PC-9 (cell line): ENCODE measurements at places on chromosomes 2 and 18. TPM values are rescaled to one million over a fixed set of nuclear protein-coding genes. Genes with fewer than 3 reads are reported as not detected.
A peak's percentile ranks its signal among the peaks of the same experiment; 100 is the strongest.

DNA sequence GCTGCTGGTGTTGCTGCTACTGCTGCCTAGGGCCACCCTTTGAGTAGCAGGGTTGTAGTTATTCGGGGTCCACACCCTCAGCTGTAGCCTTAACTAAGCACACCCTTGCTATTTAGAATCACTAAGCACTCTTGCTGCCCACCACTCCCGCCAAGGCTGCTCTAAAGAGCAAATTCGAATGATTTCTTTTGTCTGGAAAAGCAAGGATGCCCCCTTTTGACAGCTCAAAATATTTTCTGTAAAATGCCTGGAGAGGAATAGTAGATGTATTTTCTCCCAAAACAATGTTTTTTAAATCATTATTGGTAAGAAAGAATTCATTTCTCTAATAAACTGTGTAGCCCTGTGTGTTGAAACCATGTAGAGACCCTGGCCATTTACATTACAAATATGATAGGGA lies 80.8 kb upstream of the PAPOLG start:
- no peak for DNase-seq
- no peaks in the 10 kb centered on the region for H3K36me3 ChIP-seq
- H3K4me1 ChIP-seq = no peaks in the 10 kb centered on the region
- H3K4me3 ChIP-seq = no peak overlapping the region
- H3K27me3 ChIP-seq = peaks cover 56% of the 10 kb centered on the region

DNA sequence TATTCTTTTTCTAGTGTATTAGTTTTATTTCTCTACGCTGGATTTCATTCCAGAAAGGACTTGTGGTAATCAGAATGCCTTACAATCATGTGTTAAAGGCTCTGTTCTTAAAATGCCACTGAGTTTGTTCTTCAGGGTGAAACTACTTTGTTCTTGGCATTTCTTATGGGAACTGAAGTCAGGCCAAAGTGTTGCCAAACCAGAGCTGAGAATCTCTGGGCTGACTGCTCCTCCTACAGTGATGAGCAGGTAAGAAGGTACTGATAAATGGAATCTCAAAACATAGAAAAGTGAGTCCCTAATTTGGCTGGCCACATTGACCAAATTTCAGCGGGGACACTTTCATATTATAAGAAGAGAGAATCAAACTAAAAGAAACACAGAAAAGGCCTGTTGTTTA lies 55.1 kb upstream of the ZNF397 start:
- DNase-seq = no peak
- no peaks in the 10 kb centered on the region for H3K4me1 ChIP-seq
- H3K36me3 ChIP-seq = no peaks in the 10 kb centered on the region

SNTG2 gene
- total RNA-seq = not detected in 2 replicates

- no peak overlapping the region for H3K4me3 ChIP-seq
- no peaks in the 10 kb centered on the region for H3K36me3 ChIP-seq
- DNase-seq = no peak
- H3K27ac ChIP-seq = no peak overlapping the region
- no peaks in the 10 kb centered on the region for H3K27me3 ChIP-seq
Measured at GRCh38 chr2:206918263-206918662, 21.1 kb upstream of the CPO start.

DNA sequence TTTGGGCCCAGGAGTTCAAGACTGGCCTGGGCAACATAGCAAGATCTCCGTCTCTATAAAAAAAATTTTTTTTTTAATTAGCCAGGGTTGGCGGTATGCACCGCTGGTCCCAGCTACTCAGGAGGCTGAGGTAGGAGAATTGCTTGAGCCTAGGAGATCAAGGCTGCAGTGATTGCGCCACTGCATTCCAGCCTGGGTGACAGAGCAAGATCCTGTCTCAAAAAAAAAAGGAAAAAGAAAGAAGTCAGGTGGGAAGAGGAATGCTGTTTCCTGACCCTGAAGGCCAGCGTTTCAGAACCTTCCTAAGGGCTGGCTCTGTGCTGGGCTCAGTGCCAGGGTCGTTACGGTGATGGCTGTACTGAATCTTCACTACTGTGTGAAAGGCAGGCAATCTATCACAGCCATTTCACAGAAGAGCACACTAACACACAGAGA lies 35.0 kb upstream of the AGAP1 start:
- no peaks in the 10 kb centered on the region for H3K27me3 ChIP-seq
- peaks cover 22% of the 10 kb centered on the region for H3K4me1 ChIP-seq
- peak; percentile 93 for DNase-seq
- no peaks in the 10 kb centered on the region for H3K36me3 ChIP-seq
- peak overlapping the region; percentile 43 for H3K27ac ChIP-seq
- no peak overlapping the region for H3K4me3 ChIP-seq

DNA sequence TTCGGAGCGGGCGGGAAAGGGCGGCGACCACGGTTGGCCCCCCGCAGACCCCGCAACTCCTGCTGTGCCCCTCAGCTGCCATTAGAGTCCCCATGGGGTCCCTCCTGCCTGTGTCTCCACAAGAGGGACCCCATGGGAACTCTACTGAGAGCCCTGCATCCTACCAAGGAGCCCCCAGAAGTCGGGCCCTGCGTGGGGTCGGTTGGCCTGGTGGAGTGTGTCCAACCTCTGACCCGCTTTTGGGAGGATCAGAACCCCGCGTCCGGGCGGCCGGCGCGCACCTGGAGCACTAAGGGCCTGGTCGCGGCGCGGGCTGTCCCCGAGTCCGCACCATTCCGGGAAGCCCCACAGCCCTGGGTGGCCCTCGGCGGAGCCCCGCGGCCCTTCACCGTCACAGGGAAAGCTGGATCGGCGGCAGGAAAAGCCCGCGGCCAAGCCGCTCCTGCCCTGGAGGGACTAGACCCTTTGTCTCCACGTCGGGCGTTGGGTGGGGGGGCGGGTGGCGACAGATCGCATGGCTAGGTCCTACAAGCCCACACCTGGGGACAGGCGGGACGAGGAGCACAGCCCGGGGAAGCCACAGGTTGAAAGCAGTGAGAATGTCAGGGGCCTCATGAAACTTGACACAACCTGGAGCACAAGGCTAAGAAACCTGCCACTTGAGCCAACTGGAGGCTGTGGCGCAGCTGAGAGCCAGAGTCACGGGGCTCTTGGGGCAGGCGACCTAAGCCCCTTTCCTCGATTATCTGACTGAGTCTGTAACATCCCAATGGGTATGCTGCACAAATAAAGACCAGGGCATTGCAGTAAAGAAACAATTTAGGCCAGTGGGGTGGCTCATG lies 11.2 kb upstream of the CXXC1 start:
- peaks cover 13% of the 10 kb centered on the region for H3K4me1 ChIP-seq
- H3K4me3 ChIP-seq = no peak overlapping the region
- no peaks in the 10 kb centered on the region; the same call in 1 of the 2 replicates for H3K27me3 ChIP-seq
- H3K27ac ChIP-seq = no peak overlapping the region
- no peak for DNase-seq

DNA sequence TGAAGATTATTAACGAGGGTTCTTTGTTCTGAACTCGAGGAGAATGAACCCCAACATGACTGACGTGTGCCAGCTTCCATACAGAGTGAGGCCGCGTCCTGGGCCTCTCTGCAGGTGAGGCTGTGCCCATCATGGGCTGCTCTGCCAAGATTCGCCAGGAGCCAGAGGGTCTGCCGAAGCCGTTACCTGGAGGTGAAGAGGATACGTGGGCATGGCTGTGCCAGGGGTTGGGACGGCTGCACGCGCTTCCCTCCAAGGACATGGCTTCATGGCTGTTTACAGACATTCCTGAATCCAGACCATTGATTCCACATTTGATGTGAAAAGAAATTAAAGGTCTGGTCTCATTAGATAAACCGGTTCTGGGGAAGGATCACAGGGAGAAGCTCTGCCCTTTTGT lies 211.4 kb upstream of the SALL3 start:
- no peak overlapping the region for H3K4me3 ChIP-seq
- H3K36me3 ChIP-seq = no peaks in the 10 kb centered on the region
- DNase-seq = no peak
- H3K27ac ChIP-seq = no peak overlapping the region
- no peaks in the 10 kb centered on the region for H3K4me1 ChIP-seq

DNA sequence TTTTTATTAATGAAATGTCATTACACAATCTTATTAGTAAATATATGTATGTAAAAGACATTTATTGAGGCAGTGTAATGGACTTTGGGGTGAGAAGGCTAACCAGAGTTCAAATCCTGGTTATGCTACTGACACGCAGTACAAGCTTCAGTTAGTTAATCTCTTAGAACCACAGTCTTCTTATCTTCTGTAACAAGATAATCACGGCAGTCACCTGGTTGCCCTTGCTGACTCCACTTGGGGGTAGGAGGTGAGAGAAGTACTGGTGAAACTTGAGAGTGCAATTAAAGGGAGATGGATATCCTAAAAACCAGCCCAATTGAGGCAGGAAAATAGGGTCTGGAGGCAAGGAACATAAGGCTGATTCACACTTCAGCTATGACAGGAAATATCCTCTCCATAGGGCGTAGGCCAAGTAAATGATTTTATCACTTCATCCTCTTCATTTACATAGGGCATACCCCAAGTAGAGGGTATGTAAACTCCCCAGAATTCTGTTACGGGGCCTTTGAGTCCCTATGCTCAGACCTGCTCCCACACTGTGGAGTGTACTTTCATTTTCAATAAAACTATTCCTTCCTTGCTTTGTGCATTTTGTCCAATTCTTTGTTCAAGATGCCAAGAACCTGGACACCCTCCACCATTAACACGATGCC lies 21.3 kb downstream of the SKA1 start:
- no peak for DNase-seq
- no peaks in the 10 kb centered on the region for H3K27me3 ChIP-seq
- H3K4me3 ChIP-seq = no peak overlapping the region
- H3K36me3 ChIP-seq = no peaks in the 10 kb centered on the region

GRCh38 chr2:167814881-167815718 lies 432.3 kb downstream of the STK39 start:
- no peak for DNase-seq
- H3K27me3 ChIP-seq = no peaks in the 10 kb centered on the region
- no peaks in the 10 kb centered on the region for H3K36me3 ChIP-seq
- no peaks in the 10 kb centered on the region for H3K4me1 ChIP-seq
- H3K27ac ChIP-seq = no peak overlapping the region
- H3K4me3 ChIP-seq = no peak overlapping the region

GRCh38 chr18:75109319-75109691 lies 99.6 kb downstream of the PTGR3 start:
- no peak overlapping the region for H3K4me3 ChIP-seq
- H3K36me3 ChIP-seq = no peaks in the 10 kb centered on the region
- no peak for DNase-seq
- no peak overlapping the region for H3K27ac ChIP-seq
- peaks cover 89% of the 10 kb centered on the region for H3K27me3 ChIP-seq

DNA sequence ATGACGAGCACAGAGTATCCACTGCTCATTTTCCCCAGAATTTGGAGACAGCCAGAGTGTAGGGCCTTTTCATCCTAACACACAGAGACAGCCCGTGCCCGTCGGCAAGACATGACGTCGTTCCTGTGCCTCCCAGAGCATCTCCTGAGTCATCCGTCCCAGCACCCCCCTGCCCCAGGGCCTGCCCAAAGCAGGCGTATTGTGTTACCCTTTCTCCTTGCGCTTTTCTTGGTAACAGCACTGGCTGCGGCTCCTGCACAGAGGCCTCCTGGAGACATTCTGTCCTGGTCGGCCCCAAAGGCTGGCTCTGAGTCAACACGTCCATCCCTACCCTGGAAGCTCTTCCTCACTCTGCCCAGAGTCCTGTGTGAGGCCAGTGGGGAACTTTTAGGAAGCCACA lies 217.1 kb downstream of the KLHL29 start:
- H3K27ac ChIP-seq = no peak overlapping the region
- DNase-seq = peak; percentile 76
- peaks cover 7% of the 10 kb centered on the region; the same call in 1 of the 2 replicates for H3K4me1 ChIP-seq
- H3K4me3 ChIP-seq = no peak overlapping the region
- H3K36me3 ChIP-seq = no peaks in the 10 kb centered on the region
- H3K27me3 ChIP-seq = no peaks in the 10 kb centered on the region

ALK gene
- not detected in 2 replicates for total RNA-seq

DNA sequence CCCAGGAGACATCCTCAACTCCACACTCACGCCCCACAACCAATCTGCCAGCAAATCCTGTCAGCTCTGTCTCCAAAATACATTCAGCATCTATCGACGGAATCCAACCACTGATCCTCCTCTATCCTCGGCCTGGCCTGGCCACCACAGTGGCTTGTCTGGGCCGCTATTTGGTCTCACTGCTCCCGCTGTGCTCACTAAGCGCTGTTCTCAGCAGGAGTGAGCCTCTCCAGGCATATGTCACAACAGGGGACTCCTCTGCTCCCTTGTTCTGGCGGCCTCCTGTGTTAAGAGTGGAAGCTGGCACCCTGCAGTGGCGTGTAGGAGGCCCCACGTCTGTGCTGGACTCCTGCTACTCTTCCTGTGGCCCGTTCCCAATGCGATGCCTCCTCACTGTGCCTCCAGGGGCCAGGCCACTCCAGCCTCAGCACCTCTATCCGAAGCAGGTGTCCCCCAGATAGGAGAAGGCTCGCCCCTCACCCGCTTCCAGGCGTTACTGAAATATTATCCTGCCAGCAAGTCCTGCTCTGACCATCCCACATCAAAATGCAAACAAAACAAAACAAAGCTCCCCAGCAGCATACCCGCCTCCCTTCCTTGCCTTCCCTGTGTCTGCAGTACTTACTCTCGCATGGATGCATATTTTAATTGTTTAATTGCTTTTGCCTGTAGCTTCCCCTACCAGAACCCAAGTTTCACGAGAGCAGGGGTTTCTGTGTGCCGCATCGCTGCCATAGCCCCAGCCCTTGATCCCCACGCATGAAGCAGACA lies 39.9 kb downstream of the CENPO start:
- H3K27ac ChIP-seq = no peak overlapping the region
- no peaks in the 10 kb centered on the region for H3K27me3 ChIP-seq
- no peaks in the 10 kb centered on the region for H3K4me1 ChIP-seq
- no peaks in the 10 kb centered on the region for H3K36me3 ChIP-seq
- DNase-seq = no peak
- no peak overlapping the region for H3K4me3 ChIP-seq

DNA sequence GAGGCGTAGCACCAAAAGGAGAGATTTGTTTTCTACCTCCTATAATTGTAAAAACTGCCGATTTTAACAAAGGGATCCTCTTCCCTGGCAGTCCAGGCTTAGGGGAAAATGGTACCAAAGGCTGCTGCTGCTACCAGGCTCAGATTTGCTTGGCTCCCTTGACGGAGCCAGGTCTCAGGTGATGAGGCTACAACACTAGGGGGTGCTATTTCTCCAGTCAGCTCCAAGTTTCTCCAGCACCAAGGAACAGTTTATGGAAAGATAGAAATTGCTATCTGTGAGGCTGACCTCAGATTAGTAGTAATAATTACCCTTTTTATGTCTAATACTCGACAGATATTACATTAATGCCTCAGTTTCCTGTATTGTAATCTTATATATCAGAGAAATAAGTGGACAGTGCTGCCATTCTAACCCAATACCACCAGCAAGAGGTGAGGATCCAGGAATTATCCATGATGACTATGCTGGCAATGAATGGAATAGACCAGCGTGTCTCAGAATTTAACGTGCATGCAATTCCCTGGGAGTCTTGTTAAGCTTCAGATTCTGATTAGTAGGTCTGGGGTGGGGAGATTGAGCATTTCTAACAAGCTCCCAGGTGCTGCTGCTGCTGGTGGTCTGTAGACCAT lies 111.3 kb downstream of the ESCO1 start:
- DNase-seq = no peak
- H3K4me3 ChIP-seq = no peak overlapping the region
- H3K27me3 ChIP-seq = no peaks in the 10 kb centered on the region
- H3K27ac ChIP-seq = no peak overlapping the region
- H3K36me3 ChIP-seq = no peaks in the 10 kb centered on the region

- 0 out of 2 replicates have a peak, but pooled peaks cover 5% of the 10 kb centered on the region for H3K36me3 ChIP-seq
- H3K27ac ChIP-seq = no peak overlapping the region
- H3K4me1 ChIP-seq = no peaks in the 10 kb centered on the region; the same call in 1 of the 2 replicates
- no peaks in the 10 kb centered on the region for H3K27me3 ChIP-seq
- DNase-seq = no peak
- no peak overlapping the region for H3K4me3 ChIP-seq
Measured at GRCh38 chr18:2997846-2998564, 14.9 kb downstream of the LPIN2 start.

IER3IP1 gene
- total RNA-seq = 8.8 and 9.1 TPM in 2 replicates
